ENCODE measurements at places on chromosomes 6 and 20. TPM values are rescaled to one million over a fixed set of nuclear protein-coding genes. Genes with fewer than 3 reads are reported as not detected.

DNA sequence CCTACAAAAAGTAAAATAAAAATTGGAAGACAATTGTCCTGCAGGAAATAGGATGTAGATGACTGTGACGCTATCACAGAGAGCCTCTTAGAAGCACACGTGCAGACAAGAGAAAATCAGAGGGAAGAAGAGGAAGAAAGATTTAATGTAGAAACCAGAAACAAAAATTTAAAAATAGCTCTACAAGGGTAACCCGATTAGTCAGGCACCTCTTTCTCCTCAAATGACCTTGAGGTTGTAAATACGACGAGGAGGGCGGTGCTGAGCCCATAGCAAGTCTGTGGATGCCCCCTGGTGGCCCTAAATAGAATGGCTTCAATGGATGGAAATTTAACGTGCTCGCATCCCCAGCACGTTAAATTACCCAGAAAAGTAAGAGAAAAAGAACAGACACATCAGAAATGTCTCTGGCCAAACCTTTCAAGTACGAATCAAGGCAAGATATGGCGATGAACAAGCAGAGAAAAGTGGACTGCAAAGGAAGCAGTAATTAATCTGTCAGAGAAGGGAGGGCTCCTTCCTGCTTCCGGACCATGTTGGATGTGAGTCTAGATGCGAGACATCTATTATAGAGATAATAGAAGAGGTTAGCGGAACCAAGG lies 4.2 kb upstream of the PRPH2 start:
- H3K36me3 ChIP-seq: no peaks in the 10 kb centered on the region
- no peaks in the 10 kb centered on the region for H3K4me1 ChIP-seq
- peak; percentile 69 for DNase-seq
- H3K27me3 ChIP-seq: no peaks in the 10 kb centered on the region

- DNase-seq: no peak
- no peak overlapping the region for H3K27ac ChIP-seq
- H3K27me3 ChIP-seq: no peaks in the 10 kb centered on the region
- H3K36me3 ChIP-seq: no peaks in the 10 kb centered on the region
- no peak overlapping the region for H3K4me3 ChIP-seq
Measured at GRCh38 chr6:68468244-68468884, 166.7 kb upstream of the ADGRB3 start.

GRCh38 chr20:35135867-35136586 lies 11.1 kb downstream of the EDEM2 start:
- no peaks in the 10 kb centered on the region for H3K27me3 ChIP-seq
- H3K27ac ChIP-seq: no peak overlapping the region
- peaks cover 49% of the 10 kb centered on the region for H3K36me3 ChIP-seq

- H3K27me3 ChIP-seq: no peaks in the 10 kb centered on the region
- peaks cover 3% of the 10 kb centered on the region for H3K4me1 ChIP-seq
- no peaks in the 10 kb centered on the region for H3K36me3 ChIP-seq
- no peak overlapping the region for H3K4me3 ChIP-seq
- no peak overlapping the region for H3K27ac ChIP-seq
Measured at GRCh38 chr6:140846503-140847261, 1286.0 kb upstream of the GJE1 start.

Gene CGA
- not detected for total RNA-seq

Gene MOXD1
- 37.3 TPM for total RNA-seq

GRCh38 chr6:40326714-40327421 lies 260.3 kb downstream of the LRFN2 start:
- no peaks in the 10 kb centered on the region for H3K36me3 ChIP-seq
- DNase-seq: no peak
- no peak overlapping the region for H3K4me3 ChIP-seq

DNA sequence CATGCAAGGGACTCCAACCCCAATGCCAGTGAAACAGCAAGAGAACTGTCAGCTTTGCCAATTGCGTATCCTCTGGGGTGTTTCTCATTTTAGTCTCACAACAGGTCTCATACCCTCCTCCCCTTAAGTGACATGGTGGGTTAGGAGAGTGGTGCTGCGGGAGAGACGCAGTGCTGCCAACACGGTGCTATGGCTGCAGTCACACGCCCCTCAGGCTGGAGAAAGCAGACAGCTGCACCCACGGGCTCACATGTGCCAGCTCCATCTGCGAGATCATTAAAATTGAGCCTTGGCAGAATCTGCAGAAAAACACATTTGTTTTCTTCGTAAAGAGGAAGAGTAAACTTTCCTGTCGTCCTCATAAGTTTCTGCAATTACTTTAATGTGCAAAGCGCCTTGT lies 114.7 kb downstream of the ANKRD60 start:
- H3K27ac ChIP-seq: no peak overlapping the region
- H3K4me1 ChIP-seq: peaks cover 17% of the 10 kb centered on the region
- no peaks in the 10 kb centered on the region for H3K27me3 ChIP-seq
- no peak for DNase-seq
- H3K4me3 ChIP-seq: no peak overlapping the region

DNA sequence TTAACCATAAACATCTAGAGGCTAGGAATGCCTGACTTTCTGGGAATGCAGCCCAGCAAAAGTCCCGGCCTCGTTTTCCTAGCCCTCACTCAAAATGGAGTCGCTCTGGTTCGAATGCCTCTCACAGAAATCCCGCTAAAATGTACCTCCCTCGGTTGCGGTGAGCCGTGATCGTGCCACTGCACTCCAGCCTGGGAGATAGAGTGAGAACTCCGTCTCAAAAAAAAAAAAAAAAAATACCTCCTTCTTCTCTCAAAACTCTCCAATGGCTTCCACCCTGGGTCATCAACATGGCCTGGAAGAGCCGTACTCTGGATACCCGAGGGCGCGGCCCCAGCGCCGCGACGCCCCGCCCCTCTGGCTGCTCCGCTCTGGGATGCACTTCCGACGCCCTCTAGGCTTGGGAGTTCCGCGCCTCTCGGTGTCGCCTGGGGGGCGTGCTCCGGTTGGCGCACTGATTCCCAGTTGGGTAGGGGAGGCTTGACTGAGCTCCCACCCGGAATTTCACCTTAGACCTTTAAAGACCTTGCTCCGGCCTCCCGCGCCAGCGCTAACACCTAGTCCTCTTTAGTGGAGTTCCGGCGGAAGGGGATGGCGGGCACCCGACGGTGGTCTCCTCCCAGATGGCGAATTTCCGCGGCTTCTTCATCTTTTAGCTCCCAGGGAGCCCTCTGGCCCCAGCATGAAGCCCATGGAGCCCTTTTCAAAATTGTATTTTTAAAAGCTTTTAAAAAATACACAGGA lies 12.3 kb downstream of the HMGN4 start:
- no peaks in the 10 kb centered on the region for H3K27me3 ChIP-seq
- peak overlapping the region; percentile 40 for H3K4me3 ChIP-seq
- peaks cover 10% of the 10 kb centered on the region for H3K36me3 ChIP-seq
- peaks cover 10% of the 10 kb centered on the region for H3K4me1 ChIP-seq
- peak; percentile 52 for DNase-seq

GRCh38 chr20:9663423-9663822 lies 149.0 kb downstream of the LAMP5 start:
- no peaks in the 10 kb centered on the region for H3K36me3 ChIP-seq
- no peak overlapping the region for H3K4me3 ChIP-seq
- no peaks in the 10 kb centered on the region for H3K4me1 ChIP-seq
- H3K27ac ChIP-seq: no peak overlapping the region

- no peaks in the 10 kb centered on the region for H3K36me3 ChIP-seq
- H3K27ac ChIP-seq: no peak overlapping the region
- no peak overlapping the region for H3K4me3 ChIP-seq
- H3K4me1 ChIP-seq: no peaks in the 10 kb centered on the region
- no peak for DNase-seq
Measured at GRCh38 chr6:32602383-32602782, 12.7 kb upstream of the HLA-DRB1 start.

DNA sequence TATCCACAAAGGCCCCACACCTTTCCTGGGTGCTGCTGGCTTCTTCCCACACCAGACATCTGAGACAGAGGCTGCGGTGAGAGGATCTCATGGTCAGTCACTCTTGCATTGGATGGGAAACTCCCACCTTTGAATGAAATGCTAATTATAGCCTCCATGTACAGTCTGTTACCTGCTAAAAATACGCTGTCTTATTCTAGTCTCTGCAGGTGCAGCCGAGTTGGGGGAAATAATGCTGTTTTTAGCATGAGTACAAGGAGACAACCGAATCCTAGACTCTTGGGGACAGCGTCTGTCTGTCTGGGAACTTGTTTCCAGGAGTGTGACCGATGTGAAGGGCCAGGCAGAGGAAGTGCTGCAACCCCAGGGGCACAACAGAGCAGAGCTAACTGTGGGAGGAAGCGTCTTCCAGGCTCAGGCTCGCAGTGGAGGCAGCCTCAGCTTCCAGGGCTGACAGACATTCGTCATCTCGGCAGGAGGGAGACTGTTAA lies 286.2 kb downstream of the PREX1 start:
- no peaks in the 10 kb centered on the region for H3K36me3 ChIP-seq
- peaks cover 16% of the 10 kb centered on the region for H3K4me1 ChIP-seq
- peaks cover 7% of the 10 kb centered on the region for H3K27me3 ChIP-seq
- no peak overlapping the region for H3K27ac ChIP-seq

DNA sequence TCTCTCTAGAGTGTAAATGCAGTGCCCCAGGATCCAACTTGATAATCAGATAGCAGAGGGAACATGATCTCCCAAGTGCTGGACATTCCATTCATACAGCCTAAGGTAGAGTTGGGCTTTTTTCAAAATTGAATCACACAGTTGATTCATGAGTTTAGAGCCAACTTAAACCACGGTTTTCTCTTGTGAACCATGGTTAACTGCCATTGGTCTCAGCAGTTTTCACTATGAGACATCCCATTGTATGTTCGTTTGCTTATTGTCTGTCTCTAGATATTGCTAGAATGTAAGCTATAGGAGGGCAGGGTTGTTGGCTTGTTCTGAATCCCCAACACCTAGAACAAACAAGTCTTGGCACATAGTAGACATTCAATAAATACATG lies 37.2 kb upstream of the TAF8 start:
- H3K27ac ChIP-seq: no peak overlapping the region
- DNase-seq: no peak
- H3K36me3 ChIP-seq: no peaks in the 10 kb centered on the region
- H3K27me3 ChIP-seq: no peaks in the 10 kb centered on the region

DNA sequence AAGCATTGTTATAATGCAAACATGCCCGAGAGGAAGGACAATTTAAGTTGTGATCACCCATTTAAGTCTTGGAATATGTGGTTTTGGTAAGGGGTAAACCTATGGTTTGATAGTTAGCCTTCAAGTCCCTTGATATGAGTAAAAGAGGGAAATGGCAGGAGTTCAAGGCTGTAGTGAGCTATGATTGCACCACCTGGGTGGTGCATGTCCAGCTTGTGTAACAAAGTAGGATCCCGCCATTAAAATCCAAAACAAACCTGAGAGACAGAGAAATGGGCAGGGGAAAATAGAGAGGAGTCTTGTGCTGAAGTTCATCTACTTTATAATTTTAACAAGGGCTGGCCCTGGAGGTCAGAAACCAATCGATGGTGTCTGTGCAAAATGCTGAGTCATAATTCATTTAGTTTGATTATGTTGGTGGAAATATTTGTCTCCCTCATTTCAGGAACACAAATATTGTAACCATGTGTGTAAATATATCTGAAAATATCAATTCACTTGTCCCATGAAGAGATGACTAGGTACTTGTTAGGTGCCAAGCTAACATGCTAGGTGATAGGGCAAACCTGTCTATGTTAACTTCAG lies 23.2 kb upstream of the ARMH2 start:
- peaks cover 9% of the 10 kb centered on the region for H3K4me1 ChIP-seq
- H3K4me3 ChIP-seq: no peak overlapping the region
- no peaks in the 10 kb centered on the region for H3K36me3 ChIP-seq
- no peaks in the 10 kb centered on the region for H3K27me3 ChIP-seq

GRCh38 chr20:37238935-37239451 lies 22.6 kb downstream of the GHRH start:
- H3K36me3 ChIP-seq: peaks cover 98% of the 10 kb centered on the region
- no peak overlapping the region for H3K27ac ChIP-seq
- H3K4me3 ChIP-seq: no peak overlapping the region
- no peaks in the 10 kb centered on the region for H3K4me1 ChIP-seq
- H3K27me3 ChIP-seq: no peaks in the 10 kb centered on the region

- no peak for DNase-seq
- no peaks in the 10 kb centered on the region for H3K27me3 ChIP-seq
- H3K4me3 ChIP-seq: no peak overlapping the region
- no peaks in the 10 kb centered on the region for H3K36me3 ChIP-seq
- H3K27ac ChIP-seq: no peak overlapping the region
Measured at GRCh38 chr6:87945181-87945580, 102.5 kb upstream of the SPACA1 start.

GRCh38 chr6:170144571-170145271 lies 146.2 kb downstream of the DLL1 start:
- no peaks in the 10 kb centered on the region for H3K27me3 ChIP-seq
- H3K4me3 ChIP-seq: no peak overlapping the region
- H3K4me1 ChIP-seq: no peaks in the 10 kb centered on the region
- H3K36me3 ChIP-seq: no peaks in the 10 kb centered on the region
- H3K27ac ChIP-seq: no peak overlapping the region

DNA sequence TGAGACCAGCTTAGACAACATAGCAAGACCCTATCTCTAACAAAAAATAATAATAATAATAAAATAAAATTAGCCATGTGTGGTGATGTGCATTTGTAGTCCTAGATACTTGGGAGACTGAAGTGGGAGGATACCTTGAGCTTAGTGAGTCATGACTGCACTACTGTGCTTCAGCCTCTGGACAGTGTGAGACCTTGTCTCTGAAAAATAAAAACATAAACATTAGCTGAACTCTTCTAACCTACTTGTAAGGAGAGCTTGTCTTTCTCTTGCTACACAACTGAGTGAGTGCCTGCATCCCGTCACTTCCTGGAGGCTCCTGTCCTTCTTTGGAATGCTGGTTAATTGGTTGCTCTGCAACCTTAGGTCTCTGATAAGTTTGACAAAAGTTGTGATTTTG lies 5.1 kb upstream of the DBNDD2 start:
- H3K27me3 ChIP-seq: peaks cover 34% of the 10 kb centered on the region
- no peak overlapping the region for H3K4me3 ChIP-seq
- H3K27ac ChIP-seq: no peak overlapping the region
- 0 out of 2 replicates have a peak, but pooled peaks cover 2% of the 10 kb centered on the region for H3K36me3 ChIP-seq

GRCh38 chr20:51867251-51867650 lies 64.9 kb upstream of the SALL4 start:
- H3K27me3 ChIP-seq: no peaks in the 10 kb centered on the region
- no peak overlapping the region for H3K4me3 ChIP-seq
- no peak overlapping the region for H3K27ac ChIP-seq
- peaks cover 11% of the 10 kb centered on the region for H3K4me1 ChIP-seq
- no peaks in the 10 kb centered on the region for H3K36me3 ChIP-seq

GRCh38 chr20:535958-536357 lies 7.6 kb downstream of the CSNK2A1 start:
- no peak overlapping the region for H3K4me3 ChIP-seq
- H3K27ac ChIP-seq: no peak overlapping the region
- no peaks in the 10 kb centered on the region for H3K27me3 ChIP-seq
- peaks cover 8% of the 10 kb centered on the region for H3K4me1 ChIP-seq
- no peak for DNase-seq
- peaks cover 23% of the 10 kb centered on the region for H3K36me3 ChIP-seq

Gene TLDC2
- total RNA-seq: not detected

GRCh38 chr20:37424062-37424851 lies 78.3 kb downstream of the SRC start:
- H3K4me1 ChIP-seq: 0 out of 2 replicates have a peak, but pooled peaks cover 3% of the 10 kb centered on the region
- no peaks in the 10 kb centered on the region for H3K36me3 ChIP-seq

GRCh38 chr6:133965817-133966360 lies 12.9 kb downstream of the TBPL1 start:
- DNase-seq: no peak
- no peak overlapping the region for H3K4me3 ChIP-seq
- H3K27ac ChIP-seq: no peak overlapping the region
- H3K36me3 ChIP-seq: peaks cover 8% of the 10 kb centered on the region
- H3K27me3 ChIP-seq: no peaks in the 10 kb centered on the region

Data from SJSA1 (cell line).